ENCODE measurements at places on chromosomes 7 and 10.
A peak's percentile ranks its signal among the peaks of the same experiment; 100 is the strongest.

- DNase-seq = no peak
These were observed 188.0 kb upstream of the NAMPT start for GRCh38 chr7:106472741-106473140.

DNA sequence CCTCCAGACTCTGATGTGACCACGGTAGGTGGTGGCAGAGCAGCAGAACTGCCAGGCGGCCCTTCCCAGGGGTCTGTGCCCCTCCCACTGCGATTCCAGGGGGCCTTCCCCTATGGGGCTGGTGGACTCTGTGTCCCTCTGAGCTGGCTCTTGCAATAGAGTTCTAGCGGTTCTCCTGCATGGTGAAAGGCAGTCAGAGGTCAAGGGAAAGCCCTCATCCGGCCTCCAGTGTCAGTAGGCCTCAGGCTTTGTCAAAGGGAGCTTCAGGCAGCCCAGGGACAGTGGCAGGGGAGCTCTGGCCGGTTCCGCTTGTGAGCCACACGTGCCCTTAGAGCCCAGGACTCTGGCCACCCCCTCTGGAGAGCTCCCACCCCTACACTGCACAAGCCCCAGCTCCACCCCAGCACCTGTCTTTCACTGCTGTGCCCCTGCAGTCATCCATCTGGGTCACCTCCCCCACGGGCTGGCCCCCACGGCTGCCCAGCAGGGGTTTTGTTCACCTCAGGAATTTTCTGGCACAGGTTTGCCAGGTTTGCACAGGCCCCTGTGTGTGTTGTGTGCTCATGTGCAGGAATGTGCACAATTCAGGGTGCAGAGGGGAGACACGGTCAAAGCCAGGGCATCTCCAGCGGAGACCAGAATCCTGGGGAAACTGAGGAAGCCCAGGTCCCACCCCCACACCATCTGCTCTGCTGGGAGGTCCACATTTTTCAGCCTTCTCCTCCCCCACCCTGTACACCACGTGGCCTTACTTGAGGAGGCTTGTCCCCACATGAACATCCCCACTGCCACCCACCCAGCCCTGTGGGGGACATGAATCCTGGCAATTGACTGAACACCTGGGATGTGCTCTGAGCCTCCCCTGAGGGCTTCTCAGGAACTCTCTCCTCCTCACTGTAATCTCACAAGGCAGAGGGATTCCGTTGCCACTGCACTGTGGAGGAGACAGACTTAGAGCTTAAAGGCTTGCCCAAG, 23.8 kb downstream of the C10orf105 start:
- DNase-seq = no peak

DNA sequence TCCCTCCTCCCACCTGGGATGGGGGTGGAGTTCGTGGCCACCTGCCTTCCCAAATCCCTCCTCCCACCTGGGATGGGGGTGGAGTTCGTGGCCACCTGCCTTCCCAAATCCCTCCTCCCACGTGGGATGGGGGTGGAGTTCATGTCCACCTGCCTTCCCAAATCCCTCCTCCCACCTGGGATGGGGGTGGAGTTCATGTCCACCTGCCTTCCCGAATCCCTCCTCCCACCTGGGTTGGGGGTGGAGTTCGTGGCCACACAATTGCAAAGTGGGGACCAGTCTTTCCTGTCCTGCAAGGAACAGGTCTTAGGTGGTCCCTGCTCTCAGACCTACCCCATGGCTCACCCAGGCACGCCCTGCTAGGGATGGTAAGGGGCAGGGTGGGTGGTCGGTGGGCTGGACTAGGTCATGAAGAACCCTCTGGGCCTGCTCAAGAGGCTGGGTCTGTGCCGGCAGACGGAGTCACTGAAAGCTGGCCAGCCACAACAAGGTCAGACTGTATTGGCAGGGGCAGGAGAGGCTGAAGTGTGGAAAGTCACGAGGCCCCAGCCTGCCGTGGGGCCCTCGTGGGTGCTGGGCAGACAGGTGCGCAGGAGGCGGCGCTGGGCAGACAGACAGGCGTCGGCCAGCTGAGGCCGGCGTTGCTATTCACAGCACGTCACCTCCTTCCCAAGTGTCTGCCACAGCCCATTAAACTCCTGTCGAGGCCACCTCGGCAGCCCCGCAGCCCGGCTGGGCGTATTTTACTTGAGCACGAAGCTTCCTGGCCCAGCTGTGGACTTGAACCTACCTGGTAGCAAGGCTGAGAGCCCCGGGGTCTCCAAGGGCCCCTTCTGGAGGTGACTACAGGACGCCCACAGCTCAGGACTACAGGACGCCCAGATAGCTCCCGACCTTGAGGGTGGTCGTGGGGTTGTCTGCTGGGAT, 4.1 kb downstream of the KNDC1 start:
- no peak for DNase-seq

DNA sequence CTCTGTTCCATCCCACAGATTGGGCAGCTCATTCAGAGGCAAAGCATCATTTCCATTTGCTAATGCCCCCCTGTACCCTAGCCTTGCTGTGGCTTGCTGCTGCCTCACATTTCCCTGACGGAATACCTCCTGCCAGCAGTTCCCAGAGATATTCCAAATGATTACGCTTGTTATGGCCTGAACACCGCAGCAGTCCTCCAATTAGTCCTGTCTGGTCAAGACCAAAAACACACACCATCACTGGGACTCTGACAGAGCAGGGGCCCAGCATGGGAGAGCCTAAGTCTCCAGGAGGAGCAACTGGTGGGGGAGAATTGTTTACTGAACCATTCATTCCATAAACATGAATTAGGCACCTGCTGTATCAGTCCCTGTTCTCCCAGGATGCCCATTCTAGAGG, 6.1 kb downstream of the OGDHL start:
- DNase-seq = no peak

DNA sequence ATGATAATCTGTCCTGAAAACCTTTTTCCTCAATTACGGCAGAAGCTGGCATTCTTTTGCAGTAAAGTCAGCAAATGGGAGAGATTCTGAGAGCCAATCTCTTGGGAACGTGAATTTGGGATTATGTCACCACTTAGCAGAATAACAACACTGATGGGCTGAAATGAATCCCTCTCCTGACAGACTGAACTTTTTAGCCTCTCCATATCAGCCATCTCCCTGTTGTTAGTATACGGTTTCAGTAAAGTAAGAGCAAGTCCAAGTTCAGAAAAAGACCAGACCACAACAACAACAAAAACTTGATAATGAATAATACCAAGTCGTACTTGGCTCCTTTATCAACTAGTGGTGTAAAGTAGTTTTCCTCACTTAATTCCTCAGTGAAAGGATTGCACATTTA, 1048.8 kb downstream of the GATA3 start:
- no peak for DNase-seq

- DNase-seq = no peak
These were observed 16.6 kb upstream of the GNA12 start for GRCh38 chr7:2860627-2861133.

DNA sequence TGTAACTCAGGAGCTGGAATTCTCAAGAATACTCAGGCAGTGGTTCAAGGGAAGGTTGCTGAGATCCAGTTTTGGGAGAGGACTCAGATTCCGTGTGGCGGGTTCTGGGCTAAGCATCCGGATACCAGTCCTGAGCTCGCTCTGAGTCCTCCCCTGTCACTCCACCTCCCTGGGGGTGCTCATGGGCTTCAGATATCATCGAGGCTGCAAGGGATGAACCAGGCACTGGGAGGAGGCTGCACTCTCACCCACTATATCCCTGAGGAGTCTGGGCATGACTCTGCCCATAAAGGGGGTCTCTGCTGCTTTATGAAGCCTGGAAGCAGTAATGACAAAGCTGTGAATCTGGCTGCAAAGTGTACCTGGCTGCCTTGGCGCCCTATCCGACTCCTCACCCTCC, 188.5 kb downstream of the TNS3 start:
- no peak for DNase-seq

DNA sequence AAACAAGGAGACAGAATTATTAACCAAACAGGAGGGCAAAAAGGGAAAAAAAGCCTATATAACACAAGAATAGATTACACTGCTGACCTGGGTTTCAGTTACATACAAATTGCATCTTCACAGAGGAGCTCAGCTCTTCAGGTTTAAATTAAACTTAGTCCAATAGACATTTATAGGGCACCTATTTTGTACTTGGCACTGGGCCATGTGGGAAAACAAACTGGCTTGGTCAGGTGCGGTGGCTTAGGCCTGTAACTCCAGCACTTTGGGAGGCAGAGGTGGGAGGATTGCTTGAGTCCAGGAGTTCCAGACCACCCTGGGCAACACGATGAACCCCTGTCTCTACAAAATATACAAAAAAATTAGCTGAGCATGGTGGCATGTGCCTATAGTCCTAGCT, 62.3 kb upstream of the CCDC6 start:
- DNase-seq = no peak

DNA sequence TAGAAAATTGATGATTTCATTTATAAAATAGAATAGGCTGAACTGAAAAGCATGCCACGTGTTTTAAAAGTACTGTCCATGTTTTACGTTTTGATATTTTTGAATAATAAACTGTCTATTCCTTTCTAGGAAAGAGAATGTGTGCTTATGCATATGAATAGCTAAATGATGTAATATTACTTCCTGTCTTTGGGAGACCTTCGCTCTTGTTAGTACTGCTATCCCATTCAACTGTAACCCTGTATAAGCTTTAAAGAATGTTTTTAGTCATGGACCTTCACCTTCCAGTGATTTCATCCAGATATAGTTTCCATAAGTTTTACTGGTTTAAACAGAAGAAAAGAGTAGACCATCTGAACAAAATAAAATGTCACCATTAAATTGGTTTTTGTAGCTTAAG, 274.4 kb upstream of the SEMA3A start:
- no peak for DNase-seq

GRCh38 chr10:14293526-14293925, 37.2 kb downstream of the FRMD4A start:
- DNase-seq = no peak

DNA sequence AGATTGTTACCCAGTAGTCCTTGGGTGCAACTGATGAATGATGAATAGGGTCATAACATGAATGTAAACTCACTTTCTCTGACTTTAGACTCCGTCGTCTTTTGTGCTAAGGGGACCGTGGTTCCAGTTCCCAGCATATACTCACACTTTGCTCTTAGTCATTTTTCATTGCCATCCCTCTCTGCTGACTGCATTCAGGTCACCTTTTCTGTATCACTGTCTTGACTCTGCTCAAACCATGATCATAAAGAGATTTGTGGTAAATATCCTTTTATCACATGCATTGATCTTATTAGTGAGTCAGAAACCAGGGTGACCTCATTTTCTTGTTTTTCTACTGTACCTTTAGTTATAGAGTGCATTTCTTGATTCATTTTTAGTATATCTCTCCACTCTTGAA, 141.1 kb upstream of the AGR3 start:
- DNase-seq = peak; percentile 39

DNA sequence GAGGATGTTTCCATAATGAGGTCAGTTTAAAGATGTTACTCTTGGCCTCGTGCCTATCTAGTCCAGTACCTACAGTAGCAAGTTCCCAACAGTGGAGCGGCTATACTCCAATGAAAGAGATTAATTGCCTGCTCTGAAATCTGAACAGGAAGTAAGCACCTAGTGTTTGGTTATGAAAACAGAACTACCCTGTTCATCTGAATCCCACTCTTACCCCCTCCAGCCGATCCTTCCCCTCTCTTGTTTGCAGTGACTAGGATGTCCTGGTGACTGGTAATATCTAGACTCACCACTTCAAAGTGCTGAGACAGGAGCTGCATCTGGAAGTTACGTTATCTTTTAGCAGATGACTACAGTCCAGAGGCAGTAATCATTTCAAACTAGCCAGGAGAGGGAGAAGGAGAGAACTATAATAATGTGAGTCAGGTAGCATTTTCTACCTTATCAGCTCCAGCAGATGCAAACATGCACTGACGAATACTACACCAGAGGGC, 666.7 kb upstream of the NRP1 start:
- DNase-seq = no peak

DNA sequence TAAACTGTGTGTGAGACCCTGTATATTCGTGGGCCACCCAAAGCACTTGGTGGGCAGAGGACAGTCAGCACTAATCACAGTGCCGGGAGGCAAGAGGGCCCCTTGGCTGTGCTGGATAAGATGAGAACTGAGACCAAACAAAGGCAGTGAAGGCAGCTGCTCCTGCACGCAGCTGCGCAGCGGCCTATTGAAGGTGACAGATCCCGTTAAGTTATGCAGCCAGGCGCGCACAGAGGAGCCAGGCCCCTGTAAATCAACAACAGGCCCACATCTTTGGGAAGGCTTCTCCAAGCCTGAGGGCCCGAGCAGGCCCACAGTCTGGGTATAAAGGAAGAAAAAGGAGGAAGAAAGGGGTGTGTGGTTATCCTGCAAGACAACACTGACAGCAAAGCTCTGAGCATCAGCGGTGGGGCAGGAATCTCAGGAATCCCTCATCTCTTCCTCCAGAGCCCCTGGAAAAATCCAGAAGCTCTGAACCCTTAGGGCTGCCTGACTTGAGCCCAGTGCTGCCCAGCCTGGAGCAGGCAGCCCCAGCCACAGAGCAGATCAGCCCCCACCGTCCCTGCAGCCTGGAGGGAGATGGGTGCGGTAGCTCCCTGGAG, 154.2 kb downstream of the ARHGAP12 start:
- no peak for DNase-seq

DNA sequence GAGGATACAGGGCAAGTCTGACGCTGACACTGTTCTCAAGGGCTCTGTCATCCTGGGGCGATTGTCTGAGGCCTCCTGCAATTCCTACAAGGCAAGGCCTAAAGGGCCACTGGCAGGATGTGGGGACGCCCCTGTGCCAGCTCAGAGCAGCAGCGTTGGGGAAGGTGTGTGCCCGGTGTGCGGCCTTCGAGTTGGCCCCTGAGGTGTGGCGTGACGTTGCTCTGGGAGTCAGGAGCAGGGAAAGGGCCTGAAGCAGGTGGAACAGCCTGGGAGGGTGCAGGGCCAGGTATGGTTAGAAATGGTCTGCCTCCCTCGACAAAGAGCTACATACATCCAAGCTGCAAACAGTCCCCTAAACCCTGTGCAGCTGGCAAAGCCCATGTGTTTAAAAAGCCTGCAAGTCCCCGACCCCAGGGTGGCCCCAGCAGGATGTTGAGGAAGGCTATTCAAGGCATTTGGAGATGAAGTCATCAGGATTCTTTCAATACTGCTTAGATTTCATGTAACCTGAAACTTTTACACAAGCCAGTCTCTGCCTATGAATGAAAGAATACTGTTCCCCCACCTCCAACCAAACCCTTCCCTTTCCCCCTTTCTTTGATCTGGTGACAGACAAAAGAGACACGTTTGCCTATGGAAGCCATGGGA, 142.5 kb upstream of the TNS3 start:
- no peak for DNase-seq

DNA sequence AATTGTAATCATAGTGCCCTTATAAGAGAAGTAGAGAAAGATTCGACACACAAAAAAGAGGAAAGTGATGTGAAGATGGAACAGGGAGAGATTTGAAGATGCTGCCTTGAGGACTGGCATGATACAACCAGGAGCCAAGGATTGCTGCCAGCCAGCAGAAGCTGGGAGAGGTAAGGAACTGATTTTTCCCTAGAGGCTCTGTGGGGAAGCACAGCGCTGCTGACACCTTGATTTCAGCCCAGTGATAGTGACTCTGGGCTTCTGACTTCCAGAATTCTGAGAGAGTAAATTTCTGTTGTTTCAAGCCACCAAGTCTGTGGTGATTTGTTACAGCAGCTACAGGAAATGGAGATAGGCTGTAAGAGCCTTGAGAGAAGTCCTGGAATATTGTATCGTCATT, 98.2 kb downstream of the RAB11FIP2 start:
- DNase-seq = no peak
